Stimulated activated CD8-positive, alpha-beta memory T cell treated with anti-CD3 and anti-CD28 coated beads, Interleukin-2, amount 100 ng/mL, for 1 hour (primary cell): ENCODE measurements at places on chromosomes 7 and 10.
A peak's percentile ranks its signal among the peaks of the same experiment; 100 is the strongest.

DNA sequence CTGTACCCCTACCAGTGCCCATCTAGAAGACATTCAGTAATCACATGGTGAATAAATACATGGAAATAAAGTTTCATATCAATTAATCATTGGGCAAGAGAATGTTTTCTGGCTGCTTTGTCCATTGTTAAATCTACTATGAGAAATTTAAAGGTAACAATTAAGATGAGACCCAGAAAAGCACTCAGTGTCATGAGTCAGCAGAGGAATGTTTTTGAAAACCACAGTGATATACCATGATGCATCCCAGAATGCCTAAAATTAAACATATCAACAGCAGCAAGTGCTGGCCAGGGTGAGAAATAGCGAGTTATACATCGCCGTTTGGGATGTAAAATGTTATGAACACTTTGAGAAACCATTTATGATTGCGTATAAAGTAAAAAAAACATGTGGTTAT lies 825.3 kb upstream of the C7orf33 start:
- DNase-seq = no peak

GRCh38 chr7:139673230-139673629 lies 104.6 kb downstream of the HIPK2 start:
- DNase-seq = no peak

DNA sequence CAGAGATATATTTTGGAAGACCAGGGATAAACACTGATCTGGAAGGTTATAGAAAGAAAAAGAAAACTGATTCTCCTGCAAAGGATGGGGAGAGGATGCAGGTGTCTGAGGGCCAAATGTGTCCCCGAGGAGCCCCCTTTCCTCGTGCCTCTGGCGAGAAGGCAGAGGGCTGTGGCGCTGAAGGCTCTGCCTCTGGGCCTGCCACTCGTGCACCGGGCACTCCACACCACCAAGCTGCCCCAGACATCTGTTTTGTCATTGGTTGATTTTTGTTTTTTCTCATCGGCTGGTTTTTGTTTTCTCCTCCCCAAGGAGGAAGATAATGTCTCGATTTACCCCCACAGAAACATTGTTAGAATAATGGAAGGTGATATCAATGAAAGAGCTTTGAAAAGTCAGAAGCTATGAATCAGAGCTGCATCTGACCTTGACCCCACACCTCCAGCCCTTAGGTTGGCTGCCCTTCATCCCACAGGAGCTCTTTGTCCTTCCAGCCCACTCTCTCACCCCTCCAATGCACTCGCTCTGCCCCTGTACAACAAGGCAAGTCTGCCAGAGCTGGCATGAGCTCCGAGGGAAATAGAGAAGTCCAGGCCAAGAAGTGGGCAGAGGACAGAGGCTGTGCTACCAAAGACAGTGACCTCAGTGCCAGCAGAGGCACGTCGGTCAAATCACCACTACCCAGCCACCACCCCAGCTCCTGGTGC lies 124.8 kb downstream of the TCERG1L start:
- no peak for DNase-seq

GRCh38 chr7:7673240-7673550 lies 32.6 kb downstream of the UMAD1 start:
- no peak for DNase-seq

- DNase-seq = peak; percentile 29
Measured at GRCh38 chr7:129780257-129780973, 168.9 kb downstream of the NRF1 start.

- no peak for DNase-seq
Measured at GRCh38 chr10:14540062-14540461, 209.3 kb upstream of the FRMD4A start.

DNA sequence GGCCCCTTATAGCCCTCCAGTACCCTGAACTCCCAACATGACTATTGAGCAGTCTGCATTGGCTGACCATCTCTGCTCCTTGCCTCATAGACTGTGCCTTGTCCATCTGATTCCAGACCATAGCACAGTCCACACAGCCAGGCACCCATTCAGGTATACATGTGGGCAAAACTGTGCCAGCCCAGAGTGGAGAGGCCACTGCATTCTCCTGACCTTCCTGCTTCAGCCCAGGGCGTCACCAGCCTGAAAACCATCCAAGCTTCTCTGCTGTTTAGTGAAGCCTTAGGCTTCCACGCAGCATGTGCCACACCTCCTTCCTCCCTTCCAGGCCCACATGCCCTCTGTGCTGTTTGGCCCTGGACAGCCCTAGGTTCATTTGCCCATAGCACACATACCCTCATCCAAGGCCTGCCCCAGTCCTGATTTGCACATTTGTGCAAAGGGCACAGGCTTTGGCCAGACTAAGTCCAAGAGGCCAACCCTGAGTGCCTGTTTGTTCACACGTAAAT lies 10.5 kb downstream of the DDX56 start:
- DNase-seq = no peak

DNA sequence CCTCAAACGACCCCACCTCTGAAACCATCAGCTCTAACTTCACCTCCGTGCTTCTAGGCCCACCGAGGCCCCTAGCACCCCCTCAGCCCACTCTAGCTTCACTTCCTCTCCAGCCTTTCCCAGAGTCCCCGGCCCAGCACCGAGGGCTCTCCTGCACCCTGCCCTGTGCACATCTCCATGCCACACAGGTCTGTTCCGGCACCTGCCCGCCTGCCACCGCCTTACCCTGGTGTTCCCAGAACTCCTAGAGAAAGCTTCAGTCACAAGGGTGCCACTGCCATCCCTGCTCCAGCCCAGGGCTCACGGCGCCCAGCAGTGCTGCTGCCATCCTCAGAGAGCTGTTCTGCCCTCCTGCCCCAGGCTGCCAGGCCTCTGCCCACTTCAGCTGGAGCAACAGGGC lies 61.3 kb upstream of the INSIG1 start:
- DNase-seq = no peak

DNA sequence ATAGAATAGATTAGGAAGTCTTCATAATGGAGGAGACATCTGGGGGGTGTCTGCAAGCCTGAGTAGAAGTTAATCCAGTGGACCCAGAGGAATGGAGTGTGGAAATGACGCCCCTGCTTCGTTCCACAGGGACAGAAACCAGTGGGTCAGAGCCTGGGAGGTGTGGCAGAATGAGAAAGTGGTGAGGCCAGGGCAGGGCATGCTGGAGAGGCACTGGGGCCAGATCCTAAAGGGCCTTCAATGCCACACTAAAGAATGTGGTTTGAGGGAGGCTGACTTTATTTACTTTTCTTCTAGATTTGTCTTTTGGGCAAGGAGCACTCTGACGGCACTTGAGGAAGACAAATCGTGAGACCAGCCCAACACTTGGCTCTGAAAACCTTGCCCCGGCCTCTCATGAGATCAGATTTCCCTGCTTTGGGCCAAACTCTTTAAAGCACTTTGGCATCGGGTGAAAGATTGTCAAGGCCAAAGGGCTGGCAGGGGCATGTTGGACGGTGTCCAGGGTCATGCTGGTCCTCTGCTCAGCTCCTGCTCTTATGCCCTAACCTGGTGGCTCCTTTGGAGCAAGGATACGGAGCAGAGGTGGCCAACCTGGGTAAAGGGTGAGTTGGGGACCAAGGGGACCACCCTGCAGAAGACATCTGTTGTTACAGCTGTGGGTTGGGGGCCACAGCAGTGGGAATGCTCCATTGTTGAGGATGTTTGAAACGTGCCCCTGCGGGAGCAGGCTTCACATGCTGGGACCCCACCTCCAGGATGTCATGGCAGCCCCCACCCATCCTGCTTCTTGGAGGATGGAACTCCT lies 157.0 kb upstream of the ZMIZ1 start:
- DNase-seq = no peak

- DNase-seq = no peak
Measured at GRCh38 chr7:100141555-100141949, 7.2 kb upstream of the LAMTOR4 start.

DNA sequence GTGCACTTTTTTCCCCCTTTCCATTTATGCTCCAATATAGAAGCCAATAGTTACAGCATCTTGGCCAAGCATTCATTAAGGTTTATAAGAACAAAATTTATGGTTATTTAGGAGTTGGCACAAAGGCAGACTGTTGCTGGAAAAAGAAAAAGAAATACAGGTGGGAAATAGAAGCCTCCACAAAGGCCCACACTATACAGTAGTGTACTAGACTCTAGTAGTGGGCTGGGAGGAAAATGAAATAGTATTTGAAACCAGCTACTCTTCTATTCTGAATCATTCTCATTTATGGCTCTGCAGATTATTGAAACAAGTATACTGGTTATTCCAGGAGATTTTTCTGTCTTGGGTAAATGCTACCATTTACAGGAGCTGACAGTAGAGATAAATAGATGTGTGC lies 80.9 kb upstream of the CDK6 start:
- DNase-seq = no peak

DNA sequence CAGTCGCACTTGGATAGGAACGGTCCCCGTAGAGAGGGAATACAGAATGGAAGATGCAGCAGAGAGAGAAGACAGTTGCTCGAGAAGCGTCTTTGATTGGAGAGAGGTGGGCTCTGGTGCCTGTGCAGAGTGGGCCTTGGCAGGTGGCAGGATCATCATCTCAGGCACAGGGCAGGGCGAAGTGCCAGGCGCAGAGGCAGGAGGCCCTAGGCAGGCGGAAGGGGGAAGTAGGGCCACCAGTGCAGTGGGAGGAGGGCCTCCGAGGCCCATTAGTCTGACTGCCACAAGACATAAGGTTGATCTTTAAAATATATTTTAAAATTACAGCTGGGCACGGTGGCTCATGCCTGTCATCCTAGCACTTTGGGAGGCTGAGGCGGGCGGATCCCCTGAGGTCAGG lies 10.1 kb downstream of the CARD11 start:
- DNase-seq = no peak

DNA sequence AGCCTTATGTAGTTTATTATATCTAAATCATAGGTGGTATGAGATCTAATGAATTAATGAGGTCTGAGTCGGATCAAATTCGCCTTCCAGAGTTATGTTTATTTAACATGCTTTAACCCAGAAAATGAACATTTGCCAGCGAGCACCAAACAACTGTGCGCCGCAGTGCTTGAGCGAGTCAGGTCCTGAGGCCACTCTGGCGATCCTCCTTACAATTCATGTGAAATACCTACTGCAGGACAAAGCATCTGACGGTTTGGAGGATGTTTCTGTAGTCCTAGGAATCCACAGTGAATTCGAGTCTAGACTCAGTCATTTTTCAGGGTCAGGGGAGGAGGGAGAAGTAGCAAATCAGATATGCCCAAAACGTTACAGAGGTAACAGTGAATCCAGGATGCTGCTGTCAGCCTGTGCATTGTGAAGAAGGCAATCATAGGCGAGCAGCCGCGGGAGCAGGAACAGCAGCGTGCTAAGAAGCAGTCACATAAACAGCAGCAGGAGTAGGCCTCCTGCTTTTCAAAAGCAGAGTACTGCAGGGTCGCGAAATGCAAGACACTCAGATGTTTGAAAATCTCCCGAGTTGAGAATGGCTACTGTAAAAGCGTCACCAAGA lies 120.2 kb downstream of the CACNB2 start:
- no peak for DNase-seq

- no peak for DNase-seq
Measured at GRCh38 chr7:25860275-25861163, 291.5 kb upstream of the NFE2L3 start.

DNA sequence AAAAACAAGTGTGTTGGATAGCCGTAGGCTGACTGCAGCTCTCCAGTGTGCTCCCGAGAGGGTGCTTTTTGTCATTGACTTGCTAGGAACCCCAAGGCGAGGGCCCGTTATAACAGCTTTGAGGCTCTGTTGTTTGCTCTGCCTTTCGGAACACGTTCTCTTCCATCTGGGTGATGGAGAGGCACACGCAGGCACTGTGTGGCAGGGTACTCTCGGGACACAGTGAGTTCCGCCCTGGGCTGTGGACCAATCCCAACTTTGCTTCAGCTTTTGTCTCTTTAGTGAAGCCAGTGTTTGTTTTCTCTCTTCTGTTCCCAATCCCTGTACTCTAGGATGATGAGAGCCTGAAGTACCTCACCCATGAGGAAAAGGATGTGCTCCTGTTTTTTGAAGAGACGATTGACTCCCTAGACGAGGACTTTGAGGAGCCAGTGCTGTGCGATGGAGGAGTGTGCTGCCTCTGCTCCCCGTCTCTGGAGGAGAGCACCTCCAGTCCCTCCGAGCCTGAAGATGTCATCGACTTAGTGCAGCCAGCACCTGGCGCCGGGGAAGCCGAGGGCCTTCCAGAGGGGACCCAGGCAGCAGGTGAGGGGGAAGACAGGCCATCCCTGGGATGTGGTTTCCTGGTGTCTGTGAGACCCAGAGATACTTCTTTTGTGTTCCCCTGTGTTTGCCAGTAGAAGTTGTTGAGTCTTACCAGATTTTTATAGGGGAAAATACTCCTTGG lies 43.2 kb downstream of the PROSER2 start:
- DNase-seq = no peak

- DNase-seq = no peak
Measured at GRCh38 chr7:24578052-24578451, 4.8 kb downstream of the PALS2 start.

DNA sequence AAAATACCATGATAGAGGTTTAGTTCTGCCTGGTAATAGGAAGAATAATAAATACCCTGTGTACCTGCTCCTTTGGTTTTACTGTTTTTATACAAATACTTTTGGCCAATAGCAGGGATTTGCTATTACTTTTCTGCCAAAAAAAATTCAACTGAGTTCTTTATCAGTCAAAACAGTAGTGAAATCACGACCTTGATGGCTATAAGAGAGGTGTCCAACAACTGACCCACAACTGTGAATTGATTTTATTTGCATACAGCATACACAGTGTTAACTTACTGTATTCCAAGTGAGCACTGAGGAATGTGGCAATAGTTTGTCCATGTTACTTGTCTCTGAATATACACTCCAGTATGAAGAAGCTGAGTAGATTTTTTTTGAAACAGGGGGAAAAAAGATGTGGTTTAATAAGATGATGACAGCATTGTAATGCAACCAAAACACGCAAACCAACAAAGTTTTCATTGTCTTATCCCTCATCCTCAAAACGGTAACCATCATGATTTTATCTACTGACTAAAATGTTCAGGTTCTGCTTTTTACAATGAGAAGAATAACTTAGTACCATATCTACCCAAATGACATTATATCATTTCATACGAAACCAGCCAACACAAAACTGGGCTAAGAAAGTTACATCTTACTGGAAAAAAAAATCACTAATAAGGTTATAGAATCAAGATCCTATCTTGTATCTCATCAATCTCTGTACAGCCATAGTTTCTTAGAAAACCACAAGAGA lies 63.3 kb downstream of the GSAP start:
- no peak for DNase-seq

DNA sequence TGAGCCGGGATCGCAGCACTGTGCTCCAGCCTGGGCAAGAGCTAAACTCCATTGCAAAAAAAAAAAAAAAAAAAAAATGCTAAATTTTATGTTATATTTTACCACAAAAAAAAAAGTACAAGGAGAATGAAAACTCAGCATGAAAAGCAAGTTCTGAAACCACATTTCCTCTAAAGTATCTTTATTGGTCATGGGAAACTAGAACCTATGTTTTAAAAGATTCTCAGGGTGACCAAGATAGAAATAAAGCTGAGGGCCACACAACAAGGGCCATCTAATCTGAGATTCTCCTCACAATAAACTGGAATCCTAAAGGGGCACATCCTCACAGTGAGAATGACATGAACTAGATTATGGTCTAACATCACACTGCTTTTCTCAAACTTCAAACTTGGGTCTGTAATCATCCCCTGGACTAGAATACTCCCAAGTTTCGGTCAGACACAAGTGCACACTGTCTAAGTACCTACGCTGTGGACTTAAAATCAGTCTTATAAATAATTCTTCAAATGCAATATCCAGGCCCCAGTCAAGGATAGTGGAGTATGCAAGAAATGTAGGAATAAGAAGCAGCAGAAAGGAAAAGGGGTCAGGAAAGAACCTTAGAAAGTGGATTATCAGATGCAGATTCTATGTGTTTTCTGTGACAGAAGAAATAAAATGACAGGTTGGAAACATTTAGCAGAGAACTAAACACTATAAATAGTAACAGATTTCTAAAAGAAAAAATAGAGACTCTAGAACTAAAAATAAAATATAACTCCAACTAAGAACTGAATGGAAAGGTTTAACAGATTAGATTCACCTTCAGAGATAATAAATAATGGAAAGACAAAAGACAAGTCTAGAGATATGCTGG lies 49.9 kb downstream of the COA1 start:
- no peak for DNase-seq
